ENCODE measurements at places on chromosomes 4 and X. TPM values are rescaled to one million over a fixed set of nuclear protein-coding genes. Genes with fewer than 3 reads are reported as not detected.

FAM9A gene
- not detected for total RNA-seq

MGARP gene
- not detected for total RNA-seq

KLHL13 gene
- total RNA-seq = not detected

WAS gene
- 156 TPM for total RNA-seq

TMPRSS11F gene
- total RNA-seq = not detected

HS3ST1 gene
- total RNA-seq = not detected

SERPINA7 gene
- total RNA-seq = not detected

NUDT11 gene
- total RNA-seq = 0.73 TPM

PNCK gene
- 0.60 TPM for total RNA-seq

RHOXF1 gene
- total RNA-seq = not detected

AMER1 gene
- total RNA-seq = 2.9 TPM

STARD8 gene
- total RNA-seq = 3.7 TPM

VEGFC gene
- not detected for total RNA-seq

OTUD6A gene
- total RNA-seq = not detected

EGFL6 gene
- total RNA-seq = 3.8 TPM

CSAG3 gene
- total RNA-seq = not detected

MEPE gene
- total RNA-seq = not detected

GIMD1 gene
- total RNA-seq = not detected

POU4F2 gene
- not detected for total RNA-seq

AFF2 gene
- total RNA-seq = 0.13 TPM

ARX gene
- total RNA-seq = not detected

SYNPO2 gene
- 0.63 TPM for total RNA-seq

PAGE2B gene
- total RNA-seq = not detected

ADH6 gene
- total RNA-seq = not detected

BEX1 gene
- total RNA-seq = not detected

ASMT gene
- 0.48 TPM for total RNA-seq

AMTN gene
- not detected for total RNA-seq

STATH gene
- total RNA-seq = not detected

TKTL1 gene
- 2.0 TPM for total RNA-seq

C1QTNF7 gene
- not detected for total RNA-seq

PCDH18 gene
- total RNA-seq = 0.38 TPM

F8A2 gene
- total RNA-seq = not detected

CT45A5 gene
- 1.1 TPM for total RNA-seq

PHOX2B gene
- total RNA-seq = not detected

TEX13D gene
- total RNA-seq = not detected

AADAT gene
- total RNA-seq = not detected

MAGEA4 gene
- total RNA-seq = not detected

RAB40A gene
- 0.10 TPM for total RNA-seq

MAGEA2 gene
- total RNA-seq = not detected

DGKK gene
- not detected for total RNA-seq

HPSE gene
- 30.4 TPM for total RNA-seq

NDST3 gene
- total RNA-seq = not detected

ARSJ gene
- not detected for total RNA-seq

PRR32 gene
- total RNA-seq = not detected

GPR101 gene
- total RNA-seq = not detected

SLC10A6 gene
- total RNA-seq = not detected

JCHAIN gene
- total RNA-seq = not detected

ESX1 gene
- not detected for total RNA-seq

HSPA4L gene
- 0.33 TPM for total RNA-seq

MRPL1 gene
- total RNA-seq = 25.4 TPM

LRCH2 gene
- not detected for total RNA-seq

NLRP2B gene
- not detected for total RNA-seq

Data from activated CD4-positive, alpha-beta memory T cell treated with anti-CD3 and anti-CD28 coated beads, Interleukin-2, amount 10 ng/mL, durations not matched to agents 7 days and 5 days (primary cell).